ENCODE measurements at places on chromosomes 13 and 19. TPM values are rescaled to one million over a fixed set of nuclear protein-coding genes. Genes with fewer than 3 reads are reported as not detected.

ZNF568 gene
- total RNA-seq, result 11.8 TPM

ZNF470 gene
- total RNA-seq, result 2.8 TPM

IGSF23 gene
- total RNA-seq, result not detected

ANKLE1 gene
- not detected for total RNA-seq

MBOAT7 gene
- total RNA-seq, result 27.7 TPM

PNMA8A gene
- 2.1 TPM for total RNA-seq

RXFP2 gene
- not detected for total RNA-seq

PRODH2 gene
- not detected for total RNA-seq

KLF2 gene
- 45.0 TPM for total RNA-seq

GRCh38 chr13:32080328-32080744 lies 48.8 kb downstream of the FRY start:
- H3K27me3 ChIP-seq, result no peaks in the 10 kb centered on the region
- H3K27ac ChIP-seq, result no peak overlapping the region
- no peak for DNase-seq

DNA sequence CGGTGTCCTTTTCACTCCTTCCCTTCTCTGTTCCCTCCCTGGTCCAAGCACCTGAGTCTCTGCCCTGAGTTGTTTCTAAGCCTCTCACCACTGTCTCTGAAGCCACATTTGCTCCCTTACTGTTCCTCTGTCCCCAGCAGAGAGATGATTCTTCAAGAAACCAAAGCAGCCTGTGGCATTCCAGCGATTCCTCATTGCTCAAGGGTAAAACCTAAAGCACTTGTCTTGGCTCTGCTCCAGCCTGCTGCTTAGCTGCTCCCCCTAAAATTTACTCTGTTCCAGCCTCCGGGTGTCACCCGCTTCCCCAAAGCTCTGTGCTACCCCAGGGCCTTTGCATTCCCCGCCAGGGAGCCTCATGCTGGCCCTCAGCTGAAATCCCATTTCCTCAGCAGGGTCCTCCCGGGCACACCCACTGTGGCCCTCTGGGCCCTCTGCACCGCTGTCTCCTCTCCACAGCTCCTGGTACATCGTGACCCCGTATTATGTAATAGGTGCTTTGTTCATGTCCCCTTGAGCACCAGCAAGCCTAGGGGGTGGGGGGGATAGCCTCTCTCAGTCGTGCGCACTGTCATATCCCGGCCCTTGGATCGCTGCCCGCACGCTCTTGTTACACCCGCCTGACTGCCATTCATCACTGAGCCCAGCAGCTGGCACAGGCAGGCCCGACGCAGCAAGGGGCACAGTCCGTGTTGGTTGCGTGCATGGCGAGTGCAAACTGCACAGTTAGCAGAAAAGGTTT lies 15.8 kb downstream of the TECR start:
- peaks cover 8% of the 10 kb centered on the region for H3K4me1 ChIP-seq
- H3K27me3 ChIP-seq, result no peaks in the 10 kb centered on the region
- H3K4me3 ChIP-seq, result no peak overlapping the region

DNA sequence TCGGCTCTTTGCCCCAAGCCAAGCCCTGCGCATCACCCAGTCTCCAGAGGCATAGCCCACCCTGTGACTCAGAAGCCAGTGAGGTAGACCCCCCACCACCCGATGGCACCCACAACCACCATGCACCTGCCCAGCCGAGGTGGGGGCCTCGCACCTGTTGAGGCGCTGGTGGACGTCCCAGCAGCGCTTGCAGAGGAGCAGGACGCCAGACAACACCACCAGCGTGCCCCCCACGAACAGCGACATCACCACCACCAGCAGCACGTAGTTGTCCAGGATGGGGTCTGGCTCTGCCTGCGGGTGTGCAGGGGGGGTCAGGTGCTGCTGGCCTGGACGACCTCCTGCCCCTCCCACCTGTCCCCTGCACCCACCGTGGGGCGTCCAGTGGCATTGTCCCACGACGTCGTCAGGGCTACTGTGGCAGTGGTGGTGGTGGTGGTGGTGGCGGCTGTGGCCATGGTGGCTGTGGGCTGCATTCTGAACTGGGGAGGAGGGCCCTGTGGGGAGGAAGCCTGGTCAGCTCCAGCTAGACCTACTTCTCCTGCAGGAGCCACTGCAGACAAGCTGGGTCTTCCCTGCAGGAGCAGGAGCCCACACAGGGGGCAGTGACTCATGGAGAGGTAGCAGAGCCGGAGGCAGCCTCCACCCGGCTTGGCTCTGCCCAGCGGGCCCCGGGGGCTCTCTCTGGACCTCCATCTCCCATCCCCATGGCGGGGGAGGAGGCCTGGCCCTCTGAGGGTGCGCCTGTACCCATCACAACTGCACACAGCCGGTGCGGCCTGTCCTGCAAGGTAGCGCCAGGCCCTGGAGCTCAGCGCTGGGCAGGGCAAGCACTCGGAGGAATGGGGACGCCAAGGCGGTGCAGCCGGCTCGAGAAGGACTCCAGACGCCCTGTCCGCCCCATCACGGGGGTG lies 1.9 kb downstream of the CBARP start:
- H3K4me3 ChIP-seq, result no peak overlapping the region
- H3K4me1 ChIP-seq, result peaks cover 36% of the 10 kb centered on the region
- DNase-seq, result no peak

- peaks cover 40% of the 10 kb centered on the region for H3K4me1 ChIP-seq
- no peaks in the 10 kb centered on the region for H3K36me3 ChIP-seq
- no peak for DNase-seq
- H3K27ac ChIP-seq, result peak overlapping the region; percentile 58
Measured at GRCh38 chr13:41649659-41650058, 192.3 kb downstream of the RGCC start.

GRCh38 chr13:105595471-105595870 lies 940.0 kb downstream of the EFNB2 start:
- no peaks in the 10 kb centered on the region for H3K36me3 ChIP-seq
- H3K27ac ChIP-seq, result no peak overlapping the region
- H3K4me3 ChIP-seq, result no peak overlapping the region
- H3K4me1 ChIP-seq, result peaks cover 4% of the 10 kb centered on the region
- no peaks in the 10 kb centered on the region for H3K27me3 ChIP-seq

GRCh38 chr19:56660381-56661107 lies 11.0 kb downstream of the ZNF835 start:
- H3K36me3 ChIP-seq, result peaks cover 12% of the 10 kb centered on the region
- H3K4me1 ChIP-seq, result peaks cover 5% of the 10 kb centered on the region
- H3K27ac ChIP-seq, result no peak overlapping the region
- H3K27me3 ChIP-seq, result no peaks in the 10 kb centered on the region
- peak overlapping the region; percentile 30 for H3K4me3 ChIP-seq

DNA sequence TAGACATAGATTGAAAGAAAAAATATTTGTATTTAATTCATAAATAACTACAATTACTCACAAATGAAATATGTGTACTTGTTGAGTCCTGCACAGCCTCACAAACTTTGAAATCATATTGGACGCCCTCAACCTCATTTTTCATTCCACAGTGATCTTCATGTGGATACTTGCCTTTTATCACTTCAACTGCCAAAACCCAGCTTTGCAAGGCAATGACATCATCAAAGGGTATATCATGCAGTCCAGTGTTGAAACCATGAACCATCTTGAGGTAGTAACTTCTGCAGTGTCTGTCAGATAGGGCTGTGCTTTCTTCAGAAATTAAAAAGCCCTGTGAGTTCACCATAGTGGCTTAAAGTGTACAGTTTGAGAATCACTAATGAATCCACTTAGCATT lies 82.2 kb downstream of the HS6ST3 start:
- H3K36me3 ChIP-seq, result no peaks in the 10 kb centered on the region
- no peaks in the 10 kb centered on the region for H3K27me3 ChIP-seq
- DNase-seq, result no peak
- H3K4me3 ChIP-seq, result no peak overlapping the region

- DNase-seq, result no peak
- no peaks in the 10 kb centered on the region for H3K36me3 ChIP-seq
- H3K27ac ChIP-seq, result no peak overlapping the region
- no peak overlapping the region for H3K4me3 ChIP-seq
- no peaks in the 10 kb centered on the region for H3K27me3 ChIP-seq
Measured at GRCh38 chr13:70125693-70126092, 17.4 kb upstream of the KLHL1 start.

GRCh38 chr13:95250961-95251360 lies 50.3 kb downstream of the ABCC4 start:
- H3K4me1 ChIP-seq, result peaks cover 5% of the 10 kb centered on the region
- no peak overlapping the region for H3K4me3 ChIP-seq
- DNase-seq, result no peak
- H3K27me3 ChIP-seq, result no peaks in the 10 kb centered on the region
- no peak overlapping the region for H3K27ac ChIP-seq
- no peaks in the 10 kb centered on the region for H3K36me3 ChIP-seq

GRCh38 chr19:6065685-6066374 lies 44.5 kb downstream of the RFX2 start:
- H3K27ac ChIP-seq, result peak overlapping the region; percentile 84
- no peaks in the 10 kb centered on the region for H3K27me3 ChIP-seq
- H3K4me3 ChIP-seq, result no peak overlapping the region
- peaks cover 7% of the 10 kb centered on the region for H3K4me1 ChIP-seq

DNA sequence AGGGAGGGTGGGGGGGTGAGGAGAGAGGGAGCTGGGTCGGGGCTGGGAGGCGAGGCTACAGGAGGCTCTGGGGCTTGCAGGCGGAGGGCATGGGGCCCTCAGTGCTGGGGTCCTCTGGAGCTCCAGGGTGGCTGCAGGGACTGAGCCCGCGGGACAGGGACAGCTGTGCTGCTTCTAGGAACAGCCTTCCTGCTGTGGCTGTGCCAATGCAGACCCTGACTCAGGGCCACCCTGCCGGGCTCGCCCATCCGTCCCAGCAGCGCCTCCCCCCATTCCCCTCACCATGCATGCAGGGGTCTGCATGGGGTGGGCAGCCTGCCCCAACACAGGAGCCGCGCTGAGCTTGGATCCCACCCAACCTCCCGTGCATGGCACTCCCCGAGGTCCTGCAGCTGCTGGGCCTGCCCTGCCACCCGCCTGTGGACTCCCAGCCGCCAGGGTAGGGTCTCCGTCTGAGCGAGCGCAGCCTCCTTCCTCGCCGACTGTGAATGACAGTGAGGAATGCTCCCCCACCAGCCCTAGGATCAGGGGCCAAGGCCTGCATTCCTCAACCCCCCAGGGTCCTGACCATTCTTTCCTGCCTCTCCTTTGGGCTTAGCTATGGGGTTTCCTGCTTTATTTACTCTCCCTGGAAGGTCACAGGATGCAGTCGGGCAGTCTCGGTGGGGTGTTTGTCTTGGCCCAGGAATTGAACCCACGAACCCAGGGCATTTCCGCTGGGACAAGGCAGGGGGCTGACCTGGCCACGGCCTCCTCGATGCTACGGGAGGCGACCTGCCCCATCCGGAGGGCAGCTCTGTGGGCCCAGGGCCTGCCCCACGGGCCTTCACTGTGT lies 23.4 kb downstream of the CEBPG start:
- H3K27me3 ChIP-seq, result no peaks in the 10 kb centered on the region
- peak overlapping the region; percentile 2 for H3K4me3 ChIP-seq
- peak overlapping the region; percentile 2 for H3K27ac ChIP-seq
- peak; percentile 62 for DNase-seq
- no peaks in the 10 kb centered on the region for H3K36me3 ChIP-seq
- H3K4me1 ChIP-seq, result peaks cover 50% of the 10 kb centered on the region

DNA sequence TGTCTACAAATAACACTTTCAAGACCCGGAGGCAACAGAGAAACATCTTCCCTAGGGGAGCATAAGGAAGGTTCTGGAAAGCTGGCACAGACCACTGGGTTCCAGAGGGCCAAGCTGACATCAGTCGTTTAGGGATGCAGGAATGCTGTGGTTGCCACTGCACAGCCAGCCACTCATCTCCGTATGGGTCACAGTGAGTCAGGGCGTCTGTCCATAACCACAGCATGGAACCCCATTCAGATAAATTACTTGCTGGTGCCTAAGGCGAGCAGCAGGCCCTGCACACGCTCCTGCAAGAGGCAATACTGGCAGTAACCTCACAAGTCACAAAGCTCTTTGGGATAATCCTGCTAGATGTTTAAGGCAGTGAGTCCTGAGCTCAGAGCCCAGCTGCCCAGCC lies 140.9 kb upstream of the UBL3 start:
- no peak for DNase-seq
- H3K4me1 ChIP-seq, result no peaks in the 10 kb centered on the region
- H3K4me3 ChIP-seq, result no peak overlapping the region
- no peaks in the 10 kb centered on the region for H3K36me3 ChIP-seq

GRCh38 chr19:13095393-13095784 lies 7.3 kb downstream of the LYL1 start:
- H3K4me3 ChIP-seq, result no peak overlapping the region
- no peaks in the 10 kb centered on the region for H3K36me3 ChIP-seq
- peaks cover 91% of the 10 kb centered on the region for H3K4me1 ChIP-seq
- no peak for DNase-seq
- peak overlapping the region; percentile 53 for H3K27ac ChIP-seq
- no peaks in the 10 kb centered on the region for H3K27me3 ChIP-seq

- H3K27me3 ChIP-seq, result no peaks in the 10 kb centered on the region
- H3K27ac ChIP-seq, result no peak overlapping the region
- H3K4me1 ChIP-seq, result no peaks in the 10 kb centered on the region
- DNase-seq, result no peak
- no peaks in the 10 kb centered on the region for H3K36me3 ChIP-seq
- no peak overlapping the region for H3K4me3 ChIP-seq
Measured at GRCh38 chr13:93446238-93446637, 219.6 kb downstream of the GPC6 start.

- H3K27me3 ChIP-seq, result no peaks in the 10 kb centered on the region
- H3K36me3 ChIP-seq, result peaks cover 74% of the 10 kb centered on the region
- no peaks in the 10 kb centered on the region for H3K4me1 ChIP-seq
- H3K27ac ChIP-seq, result no peak overlapping the region
- H3K4me3 ChIP-seq, result no peak overlapping the region
Measured at GRCh38 chr13:112861876-112862615, 107.0 kb upstream of the MCF2L start.

DNA sequence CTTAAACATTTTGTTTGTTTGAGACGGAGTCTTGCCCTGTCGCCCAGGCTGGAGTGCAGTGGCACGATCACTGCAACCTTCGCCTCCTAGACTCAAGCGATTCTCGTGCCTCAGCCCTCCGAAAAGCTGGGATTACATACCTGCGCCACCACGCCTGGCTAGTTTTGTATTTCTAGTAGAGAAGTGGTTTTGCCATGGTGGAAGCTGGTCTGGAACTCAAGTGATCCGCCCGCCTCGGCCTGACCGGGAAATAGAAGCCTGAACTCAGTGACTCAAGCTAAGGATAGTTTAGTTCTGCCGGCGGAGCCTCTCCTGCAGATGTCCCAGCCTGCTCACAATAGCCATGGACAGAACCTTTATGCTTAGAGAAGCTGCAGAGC lies 53.0 kb upstream of the ZNF254 start:
- H3K36me3 ChIP-seq, result peaks cover 22% of the 10 kb centered on the region
- H3K27ac ChIP-seq, result peak overlapping the region; percentile 95
- DNase-seq, result peak; percentile 60
- no peaks in the 10 kb centered on the region for H3K27me3 ChIP-seq

DNA sequence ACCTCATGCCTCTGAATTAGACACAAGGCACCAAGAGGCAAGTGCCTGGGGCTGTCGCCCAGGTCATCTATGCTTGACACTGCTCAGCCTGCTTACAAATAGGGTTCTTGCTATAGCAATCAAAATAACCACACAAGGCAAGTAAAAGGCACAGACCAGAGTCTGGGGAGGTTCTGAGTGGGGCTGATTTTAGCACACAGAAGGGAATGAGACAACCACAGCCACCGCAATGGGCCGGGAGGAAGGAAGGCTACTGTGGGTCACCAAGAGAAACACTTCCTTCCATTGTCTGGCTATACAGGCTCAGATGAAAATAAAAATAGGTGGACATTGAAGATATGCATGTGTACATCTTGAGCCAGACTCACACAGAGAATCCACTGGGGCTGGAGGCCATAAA lies 159.1 kb downstream of the DLEU7 start:
- peak overlapping the region; percentile 77 for H3K27ac ChIP-seq
- no peak overlapping the region for H3K4me3 ChIP-seq
- DNase-seq, result peak; percentile 54
- peaks cover 29% of the 10 kb centered on the region for H3K4me1 ChIP-seq
- H3K36me3 ChIP-seq, result no peaks in the 10 kb centered on the region

Data from heart left ventricle (tissue), 16 donors.